ENCODE measurements at places on chromosomes 1 and 21. TPM values are rescaled to one million over a fixed set of nuclear protein-coding genes. Genes with fewer than 3 reads are reported as not detected.

Gene IL19
- not detected for total RNA-seq

Gene ZFP69B
- 10.1 TPM for total RNA-seq

Gene SPRR2B
- total RNA-seq, result not detected

Gene CLIC6
- 0.11 TPM for total RNA-seq

Gene CERS2
- total RNA-seq, result 169 TPM

Gene RXFP4
- total RNA-seq, result not detected

Gene GLRX2
- total RNA-seq, result 36.3 TPM

Gene MSH4
- 0.75 TPM for total RNA-seq

Gene PSRC1
- total RNA-seq, result 4.3 TPM

Gene PLPPR5
- not detected for total RNA-seq

Gene ARTN
- 22.8 TPM for total RNA-seq

Gene HAO2
- not detected for total RNA-seq

Gene RBM11
- 2.0 TPM for total RNA-seq

Gene ALX3
- not detected for total RNA-seq

Gene C1orf53
- total RNA-seq, result 3.2 TPM

Gene TMEM200B
- total RNA-seq, result 0.33 TPM

Gene SLFNL1
- 0.17 TPM for total RNA-seq

Gene MTF1
- 4.5 TPM for total RNA-seq

Gene RPL22
- 69.7 TPM for total RNA-seq

Gene BOLA1
- 15.8 TPM for total RNA-seq

Gene FALEC
- total RNA-seq, result not detected

Gene TNFRSF4
- total RNA-seq, result 0.35 TPM

Gene LHX8
- not detected for total RNA-seq

Gene LEMD1
- total RNA-seq, result 3.2 TPM

Gene SELL
- not detected for total RNA-seq

Gene ALPL
- not detected for total RNA-seq

Gene ASCL5
- total RNA-seq, result not detected

Gene TIAM1
- 11.1 TPM for total RNA-seq

Gene MAN1C1
- 0.33 TPM for total RNA-seq

Gene CDC7
- total RNA-seq, result 2.8 TPM

Gene OR6N1
- not detected for total RNA-seq

Gene EDN2
- total RNA-seq, result 0.56 TPM

Gene CFHR5
- not detected for total RNA-seq

Gene LTN1
- total RNA-seq, result 27.0 TPM

Gene ADAMTSL4
- 98.0 TPM for total RNA-seq

Gene HSD3B1
- total RNA-seq, result 0.17 TPM

Gene ELAPOR1
- total RNA-seq, result 1.0 TPM

Gene HHAT
- 2.7 TPM for total RNA-seq

Gene HOOK1
- 3.8 TPM for total RNA-seq

Gene THEM5
- total RNA-seq, result not detected

Gene NUAK2
- 11.8 TPM for total RNA-seq

Gene MRPL37
- 96.2 TPM for total RNA-seq

Gene CMPK1
- 94.5 TPM for total RNA-seq

Gene ACOT11
- 3.7 TPM for total RNA-seq

Gene CR1
- not detected for total RNA-seq

Gene RNF186
- not detected for total RNA-seq

Gene KRTAP12-1
- not detected for total RNA-seq

Gene RNASEL
- total RNA-seq, result 2.5 TPM

Gene GFI1
- under 0.01 TPM for total RNA-seq

Gene CASQ1
- not detected for total RNA-seq

Gene FAM43B
- 0.49 TPM for total RNA-seq

Gene FAM163A
- total RNA-seq, result not detected

Gene LRRC3
- 2.3 TPM for total RNA-seq

Gene DNAJB4
- 25.3 TPM for total RNA-seq
